Ureter (tissue), 1 donor: ENCODE measurements at places on chromosomes 2 and 18. TPM values are rescaled to one million over a fixed set of nuclear protein-coding genes. Genes with fewer than 3 reads are reported as not detected.

GRCh38 chr2:64939332-64939917, 49.8 kb upstream of the SLC1A4 start:
- no peak for DNase-seq

DNA sequence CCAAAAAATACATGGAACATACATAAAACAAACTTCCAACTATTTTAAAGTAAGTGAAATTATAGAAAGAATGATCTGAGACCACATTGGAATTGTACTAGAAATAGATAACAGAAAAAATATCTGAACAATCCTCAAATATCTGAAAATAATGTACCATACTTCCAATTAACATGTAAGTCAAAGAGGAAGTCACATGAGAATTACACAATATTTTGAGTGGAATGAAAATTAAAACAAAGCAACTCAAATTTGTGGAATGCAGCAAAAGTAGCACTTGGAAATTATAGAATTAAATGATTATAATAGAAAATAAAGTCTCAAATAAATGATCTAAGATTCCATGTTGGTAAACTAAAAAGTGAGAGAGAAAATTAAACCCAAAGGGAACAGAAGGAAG, 38.3 kb upstream of the CTIF start:
- no peak for DNase-seq

GRCh38 chr2:23429036-23429435, 44.1 kb downstream of the KLHL29 start:
- peak; percentile 23 for DNase-seq

DNA sequence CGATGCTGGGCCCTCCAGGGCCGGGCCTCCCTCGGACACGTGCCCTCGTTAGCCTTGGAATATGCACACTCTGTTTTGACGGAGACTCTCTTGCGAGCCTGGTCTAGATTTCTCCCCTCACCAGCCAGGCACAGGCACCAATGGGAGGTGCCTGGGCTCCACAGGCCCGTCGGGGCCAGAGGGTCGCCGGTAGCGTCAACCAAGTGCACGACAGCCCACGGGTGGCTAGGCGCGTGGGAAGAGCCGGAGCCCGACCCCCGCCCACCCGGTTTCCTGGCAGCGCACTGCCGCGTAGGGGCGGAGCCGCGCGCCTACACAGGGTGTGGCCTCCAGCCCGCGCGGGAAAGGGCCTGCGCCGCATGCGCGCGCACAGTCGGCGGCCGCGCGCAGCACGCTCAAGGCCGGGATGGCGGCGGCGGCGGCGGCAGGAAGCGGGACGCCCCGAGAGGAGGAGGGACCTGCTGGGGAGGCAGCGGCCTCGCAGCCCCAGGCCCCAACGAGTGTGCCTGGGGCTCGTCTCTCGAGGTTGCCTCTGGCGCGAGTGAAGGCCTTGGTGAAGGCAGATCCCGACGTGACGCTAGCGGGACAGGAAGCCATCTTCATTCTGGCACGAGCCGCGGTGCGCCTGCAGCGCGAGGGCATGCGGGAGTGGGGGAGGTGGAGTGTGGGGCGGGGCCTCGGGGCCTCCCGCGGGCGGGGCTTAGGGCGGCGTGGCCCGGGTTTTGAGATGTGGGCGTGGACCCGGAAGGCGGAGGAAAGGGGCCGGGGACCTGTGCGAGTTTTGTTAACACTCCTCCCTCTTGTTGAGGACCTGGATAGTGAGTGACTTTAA, at the start of gene POLE4:
TSS of gene POLE4 (plus strand) at position 370 of the 832 bp plus-strand sequence. CDS start at position 407, 37 bp downstream.
- DNase-seq = peak; percentile 95

DNA sequence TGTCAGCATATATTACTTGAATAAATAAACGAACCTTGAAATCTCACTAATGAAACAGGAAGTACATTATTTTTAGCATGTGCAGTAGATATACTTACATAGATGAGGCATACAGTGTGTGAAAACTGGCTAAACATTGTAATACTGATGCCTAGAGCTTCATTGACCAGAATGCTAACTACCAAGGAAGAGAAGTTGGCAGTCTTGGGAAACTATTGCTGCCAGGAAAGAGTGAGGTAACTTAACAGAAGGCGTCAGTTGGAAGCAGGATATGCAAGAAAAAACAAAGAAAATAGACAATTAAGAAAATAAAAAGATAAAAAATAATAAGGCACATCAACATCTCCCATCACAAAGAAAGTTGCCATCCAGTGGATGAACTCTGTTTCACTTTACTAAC, 963.0 kb downstream of the TDRD15 start:
- no peak for DNase-seq

DNA sequence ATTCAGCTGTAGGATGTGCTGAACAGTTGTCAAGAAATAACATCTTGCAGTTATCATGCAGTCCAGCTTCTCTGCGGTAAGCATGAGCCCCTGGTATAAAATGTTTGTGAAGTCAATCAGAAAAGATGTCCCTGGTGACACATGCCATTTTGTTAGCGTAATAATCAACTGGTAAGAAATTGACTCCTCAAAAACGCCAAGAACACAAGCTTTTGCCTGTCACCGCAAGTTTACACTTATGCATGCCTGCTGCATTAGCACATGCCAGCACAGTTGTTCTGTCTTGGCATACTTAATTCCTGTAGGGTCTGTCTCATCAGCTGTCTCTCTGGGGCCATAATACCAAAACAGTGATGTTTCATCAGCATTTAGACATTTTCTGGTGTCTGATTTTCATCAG, 524.8 kb upstream of the DSEL start:
- no peak for DNase-seq

DNA sequence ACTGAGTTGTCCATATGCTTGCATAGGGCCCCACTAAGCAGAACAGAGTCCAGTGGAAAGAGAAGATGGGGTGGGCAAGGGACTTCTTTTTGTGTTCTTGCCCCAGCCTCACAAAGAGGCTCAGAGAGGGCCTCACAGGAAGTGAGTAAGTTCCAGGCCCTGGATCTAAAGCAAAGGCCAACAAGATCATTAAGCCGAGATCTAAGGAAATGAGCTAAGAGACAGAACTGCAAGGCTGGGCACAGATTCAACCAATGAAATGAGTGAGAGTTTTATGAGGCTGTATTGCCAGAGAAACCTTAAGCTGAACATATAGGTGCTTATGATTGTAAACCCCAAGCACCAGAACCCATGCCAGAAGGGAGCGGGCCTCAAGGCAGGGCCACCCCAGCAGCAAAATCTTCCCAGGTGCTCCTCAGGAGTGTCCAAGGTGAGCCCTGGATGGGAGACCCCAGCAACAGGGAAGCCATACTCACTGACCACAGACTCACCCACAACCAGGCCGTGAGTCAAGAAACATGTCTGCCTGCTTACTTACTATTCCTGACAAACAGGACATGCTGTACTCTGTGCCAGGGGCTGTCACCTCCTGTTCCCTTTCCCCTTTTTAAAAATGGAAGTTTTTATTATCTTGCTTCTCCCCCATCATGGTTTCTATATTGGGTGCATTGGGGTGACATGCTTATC, 40.2 kb downstream of the SLC14A1 start:
- DNase-seq = no peak

- DNase-seq = no peak
These were observed 158.7 kb upstream of the MYO3B start for GRCh38 chr2:170019060-170019805.

DNA sequence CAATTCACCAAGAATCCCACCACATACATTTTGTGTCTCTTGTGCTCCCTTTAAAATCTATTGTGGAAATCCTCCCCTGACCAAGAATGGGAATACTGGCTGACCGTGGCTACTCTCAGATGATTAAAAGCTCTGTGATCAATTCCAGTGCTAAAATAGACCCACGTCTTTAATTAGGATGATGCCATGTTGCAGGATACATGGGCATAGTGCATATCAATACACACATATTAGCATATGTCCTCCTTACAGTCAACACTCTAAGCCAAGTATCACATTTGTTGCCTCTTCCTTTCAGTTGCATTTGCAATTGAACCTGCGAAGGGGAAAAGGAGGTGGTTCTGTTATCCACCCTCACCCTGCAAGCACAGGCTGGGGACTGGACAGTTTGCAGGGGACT, 41.8 kb downstream of the SPP2 start:
- no peak for DNase-seq

GRCh38 chr18:58520969-58521368, 107.9 kb downstream of the ALPK2 start:
- DNase-seq = no peak

- DNase-seq = no peak
These were observed 116.7 kb downstream of the TWIST2 start for GRCh38 chr2:238964544-238965067.

DNA sequence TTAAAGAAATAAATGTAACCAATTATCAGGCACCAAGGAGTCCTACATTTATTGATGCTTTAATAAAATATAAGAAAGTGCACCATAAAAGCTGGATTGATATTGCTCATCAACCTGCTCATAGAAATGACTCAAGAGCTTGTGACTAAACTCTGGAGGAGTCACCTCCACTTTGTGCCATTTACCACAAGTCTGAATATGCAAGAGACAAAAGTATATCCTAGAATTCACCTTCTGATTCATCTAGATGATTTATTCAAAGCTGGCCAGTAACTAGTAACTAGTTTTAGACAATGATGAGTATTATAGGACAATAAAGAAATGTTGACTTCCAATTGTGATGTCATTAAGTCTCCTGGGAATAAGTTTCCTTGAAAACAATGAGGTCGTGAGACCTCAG, 146.0 kb upstream of the SOX11 start:
- no peak for DNase-seq

DNA sequence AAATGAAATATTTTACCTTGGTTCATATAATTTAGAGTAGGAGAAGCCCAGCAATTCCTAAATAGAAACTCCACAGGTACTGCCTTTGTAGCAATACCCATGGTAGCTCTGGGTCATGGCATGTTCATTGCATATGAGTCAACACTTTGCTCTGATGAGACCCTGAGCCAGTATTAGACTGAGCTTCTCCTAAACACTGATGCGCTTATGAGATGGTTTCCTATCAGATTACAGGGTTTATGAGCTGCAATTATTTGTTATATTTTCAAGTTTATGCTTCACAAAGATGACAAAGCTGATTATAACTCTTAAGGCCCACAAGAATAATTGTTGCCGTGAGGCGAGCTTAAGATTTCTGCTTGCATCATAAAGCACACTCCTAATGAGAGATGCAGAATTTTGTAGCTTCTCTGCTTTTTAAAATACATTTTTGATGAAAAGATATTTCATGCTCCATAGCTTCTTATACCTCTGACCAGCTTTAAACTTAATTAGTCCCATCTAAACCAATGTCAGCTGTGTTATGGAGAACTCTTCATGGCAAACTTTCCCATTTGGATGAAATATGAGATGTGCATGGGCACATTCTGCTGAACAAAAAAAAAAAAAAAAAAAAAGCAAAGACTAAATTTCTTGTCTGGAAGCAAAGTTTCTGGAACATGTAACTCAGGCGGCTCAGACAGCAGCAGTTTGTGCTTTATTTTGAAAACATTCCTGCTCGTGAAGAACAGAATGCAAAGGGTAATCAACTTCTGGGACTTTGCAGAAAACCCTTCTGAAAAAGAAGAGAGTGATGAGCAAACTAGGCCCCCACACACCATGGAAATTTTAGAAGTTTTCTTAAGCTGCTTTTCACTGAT, 162.6 kb downstream of the KCNE4 start:
- DNase-seq = no peak

GRCh38 chr2:96760986-96761832, 507 bp downstream of the CNNM4 start:
- no peak for DNase-seq

GRCh38 chr2:8271461-8271860, 410.4 kb upstream of the ID2 start:
- no peak for DNase-seq

- DNase-seq = no peak
These were observed 111.8 kb downstream of the USP34 start for GRCh38 chr2:61359058-61359457.

GRCh38 chr2:173669271-173669853, 295.8 kb downstream of the SP3 start:
- DNase-seq = no peak

- no peak for DNase-seq
These were observed 567.2 kb downstream of the TMX3 start for GRCh38 chr18:68147728-68148127.

The APLF gene
- 8.9 TPM for total RNA-seq

The CACNB4 gene
- 3.3 TPM for total RNA-seq

The SLC19A3 gene
- 1.9 TPM for total RNA-seq

The ASPRV1 gene
- total RNA-seq = 1.7 TPM

The MOGAT1 gene
- total RNA-seq = not detected

The SPRED2 gene
- 55.4 TPM for total RNA-seq

The FKBP7 gene
- total RNA-seq = 13.6 TPM

The BAZ2B gene
- total RNA-seq = 135 TPM

The CLEC4F gene
- 1.2 TPM for total RNA-seq

The GPR35 gene
- 1.6 TPM for total RNA-seq

The LINC00305 gene
- not detected for total RNA-seq
